ENCODE measurements at places on chromosomes 1 and 21.

DNA sequence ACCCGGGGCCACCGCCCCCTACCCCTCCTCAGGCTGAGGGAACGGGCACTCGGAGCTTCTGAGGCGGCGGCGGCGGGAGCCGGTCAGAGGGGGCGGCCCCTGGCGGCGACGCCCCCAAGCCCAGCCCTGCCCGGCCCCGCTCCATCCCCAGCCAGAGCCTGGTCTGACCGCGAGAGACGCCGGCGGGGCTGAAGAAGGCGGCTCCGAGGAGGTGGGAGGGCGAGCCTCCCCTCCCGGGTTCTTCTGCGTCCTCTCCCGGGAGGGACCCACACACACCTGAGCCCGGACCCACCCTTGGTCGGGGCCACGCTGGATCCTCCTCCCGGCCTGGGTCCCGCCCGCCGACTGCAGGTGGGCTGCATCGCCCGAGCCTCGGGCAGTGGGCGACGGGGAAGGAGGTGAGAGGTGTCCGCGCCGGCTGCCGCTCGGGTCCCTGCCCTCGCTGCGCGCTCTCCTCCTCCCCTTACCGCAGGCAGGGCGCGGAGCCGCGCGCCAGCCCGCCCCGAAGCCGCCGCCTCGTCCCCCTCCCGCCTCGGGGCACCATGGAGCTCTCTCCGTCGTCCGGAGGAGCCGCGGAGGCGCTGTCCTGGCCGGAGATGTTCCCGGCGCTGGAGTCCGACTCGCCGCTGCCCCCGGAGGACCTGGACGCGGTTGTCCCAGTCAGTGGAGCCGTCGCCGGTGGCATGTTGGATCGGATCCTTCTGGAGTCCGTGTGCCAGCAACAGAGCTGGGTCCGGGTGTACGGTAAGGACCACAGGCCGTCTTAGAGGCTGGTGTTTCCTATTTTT lies at the start of gene RASAL2:
Gene RASAL2, plus strand, starts transcription at position 154 of the 788 bp plus-strand sequence. Its CDS starts 389 bp downstream, at position 543.
- peak within 1 kb of the TSS; percentile 68 for H3K4me3 ChIP-seq
- H3K27ac ChIP-seq, result peak within 1 kb of the TSS; percentile 75
- H3K4me1 ChIP-seq, result peaks cover 12% of the 10 kb centered on the region
- no peaks in the 10 kb centered on the region for H3K36me3 ChIP-seq
- H3K27me3 ChIP-seq, result no peaks in the 10 kb centered on the region

GRCh38 chr1:37461698-37462436 lies 12.5 kb upstream of the ZC3H12A start:
- no peak overlapping the region for H3K4me3 ChIP-seq
- H3K4me1 ChIP-seq, result no peaks in the 10 kb centered on the region
- no peaks in the 10 kb centered on the region for H3K36me3 ChIP-seq
- H3K27me3 ChIP-seq, result no peaks in the 10 kb centered on the region
- DNase-seq, result no peak
- no peak overlapping the region for H3K27ac ChIP-seq

- DNase-seq, result peak; percentile 89
- H3K4me3 ChIP-seq, result no peak overlapping the region
- no peaks in the 10 kb centered on the region for H3K36me3 ChIP-seq
Measured at GRCh38 chr1:26145041-26145959, 13.6 kb upstream of the FAM110D start.

GRCh38 chr1:145992502-145992936 lies 3.9 kb downstream of the TXNIP start:
- no peak for DNase-seq
- H3K27ac ChIP-seq, result no peak overlapping the region
- H3K4me1 ChIP-seq, result peaks cover 2% of the 10 kb centered on the region
- H3K27me3 ChIP-seq, result no peaks in the 10 kb centered on the region

DNA sequence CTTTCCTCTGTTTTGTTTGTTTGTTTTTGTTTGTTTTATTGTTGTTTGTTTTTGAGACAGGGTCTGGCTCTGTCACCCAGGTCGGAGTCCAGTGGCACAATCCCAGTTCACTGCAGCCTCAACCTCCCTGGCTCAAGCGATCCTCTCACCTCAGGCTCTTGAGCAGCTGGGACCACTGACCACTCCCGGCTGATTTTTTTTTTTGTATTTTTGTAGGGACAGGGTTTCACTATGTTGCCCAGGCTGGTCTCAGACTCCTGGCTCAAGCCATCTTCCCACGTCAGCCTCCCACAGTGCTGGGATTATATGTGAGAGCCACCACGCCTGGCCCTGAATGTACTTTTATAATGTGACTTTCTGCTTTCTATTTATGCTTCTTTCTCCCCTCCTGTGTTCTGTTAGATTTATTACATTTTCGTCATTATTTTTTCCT lies 5.0 kb upstream of the CALML6 start:
- H3K36me3 ChIP-seq, result no peaks in the 10 kb centered on the region
- peaks cover 36% of the 10 kb centered on the region for H3K4me1 ChIP-seq
- H3K27me3 ChIP-seq, result no peaks in the 10 kb centered on the region
- H3K27ac ChIP-seq, result peak overlapping the region; percentile 80
- H3K4me3 ChIP-seq, result peak overlapping the region; percentile 48

DNA sequence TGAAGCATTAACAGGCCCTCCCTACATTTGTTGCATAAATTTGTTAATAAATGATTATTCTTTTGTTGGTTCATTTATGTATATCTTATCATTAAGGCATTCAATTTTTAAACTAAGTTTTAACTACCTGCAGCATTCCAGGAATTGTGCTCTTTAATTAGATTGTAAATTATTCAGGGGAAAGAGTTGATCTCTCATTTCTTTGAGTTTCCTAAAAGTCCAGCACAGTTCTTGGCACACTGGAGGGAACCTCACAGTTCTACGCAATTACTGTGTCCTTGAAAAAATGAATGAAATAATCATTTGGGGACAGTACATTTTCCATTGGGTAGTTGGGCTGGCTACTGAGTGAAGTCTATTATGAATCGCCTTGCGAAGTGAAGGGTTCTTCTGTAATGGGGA lies 493 bp upstream of the STXBP3 start:
- H3K27ac ChIP-seq, result no peak overlapping the region
- H3K27me3 ChIP-seq, result no peaks in the 10 kb centered on the region
- peaks cover 12% of the 10 kb centered on the region for H3K4me1 ChIP-seq
- DNase-seq, result no peak
- H3K36me3 ChIP-seq, result no peaks in the 10 kb centered on the region
- peak overlapping the region; percentile 18 for H3K4me3 ChIP-seq

- no peaks in the 10 kb centered on the region for H3K36me3 ChIP-seq
- no peaks in the 10 kb centered on the region for H3K27me3 ChIP-seq
- H3K27ac ChIP-seq, result no peak overlapping the region
- no peaks in the 10 kb centered on the region for H3K4me1 ChIP-seq
- DNase-seq, result no peak
- no peak overlapping the region for H3K4me3 ChIP-seq
Measured at GRCh38 chr1:95558791-95559190, 324.8 kb downstream of the RWDD3 start.

GRCh38 chr1:19622204-19622603 lies 21.9 kb upstream of the NBL1 start:
- no peaks in the 10 kb centered on the region for H3K27me3 ChIP-seq
- no peak overlapping the region for H3K4me3 ChIP-seq
- no peaks in the 10 kb centered on the region for H3K36me3 ChIP-seq
- DNase-seq, result no peak

- no peaks in the 10 kb centered on the region for H3K4me1 ChIP-seq
- no peak overlapping the region for H3K4me3 ChIP-seq
- H3K27ac ChIP-seq, result no peak overlapping the region
Measured at GRCh38 chr1:88744142-88744541, 60.1 kb downstream of the PKN2 start.

DNA sequence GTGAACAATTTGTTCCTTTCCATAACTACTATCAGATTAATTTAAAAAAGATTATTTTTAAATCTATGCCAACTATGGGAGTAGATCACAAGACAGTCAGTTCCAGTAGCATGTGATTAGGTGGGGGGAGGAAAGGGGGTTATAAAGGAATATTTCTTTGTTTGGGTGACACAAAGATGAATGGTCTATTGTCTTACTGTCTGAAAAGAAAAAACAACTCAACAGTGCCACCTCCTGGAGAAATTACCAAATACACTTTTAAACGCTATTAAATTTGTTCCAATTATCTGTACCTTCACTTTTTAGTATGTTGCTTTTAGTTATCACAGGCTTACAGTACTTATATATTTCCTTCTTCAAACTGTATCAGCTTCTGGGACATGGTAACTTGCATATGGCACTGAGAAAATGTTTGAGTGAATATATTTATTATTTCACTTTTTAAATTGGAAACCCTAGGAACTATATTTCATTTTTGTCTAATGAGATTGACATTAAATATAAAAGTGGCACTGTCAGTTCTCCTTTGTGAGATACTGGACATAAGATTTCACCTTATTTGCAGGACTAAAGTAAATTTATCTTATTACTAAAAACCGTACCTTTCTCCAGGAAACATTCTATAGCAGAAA lies 1.7 kb upstream of the SORT1 start:
- H3K4me1 ChIP-seq, result peaks cover 11% of the 10 kb centered on the region
- peak; percentile 56 for DNase-seq
